Chondrocyte (in vitro differentiated cells): ENCODE measurements at places on chromosomes 4 and X. TPM values are rescaled to one million over a fixed set of nuclear protein-coding genes. Genes with fewer than 3 reads are reported as not detected.

Gene NAA11
- total RNA-seq = not detected in 3 replicates

Gene CYP4V2
- total RNA-seq = 13.3 to 13.4 TPM (median 13.4 TPM) in 3 replicates

Gene FGFR3
- total RNA-seq = 1.3 to 4.3 TPM (median 3.4 TPM) in 3 replicates

Gene NDST4
- 1.4 TPM in 1 of 3 replicates, not detected in the others for total RNA-seq

GRCh38 chr4:179530958-179531357, 2088.7 kb upstream of the AGA start:
- no peak overlapping the region for H3K4me3 ChIP-seq
- H3K27ac ChIP-seq = no peak overlapping the region
- peaks cover 2% of the 10 kb centered on the region for H3K27me3 ChIP-seq

DNA sequence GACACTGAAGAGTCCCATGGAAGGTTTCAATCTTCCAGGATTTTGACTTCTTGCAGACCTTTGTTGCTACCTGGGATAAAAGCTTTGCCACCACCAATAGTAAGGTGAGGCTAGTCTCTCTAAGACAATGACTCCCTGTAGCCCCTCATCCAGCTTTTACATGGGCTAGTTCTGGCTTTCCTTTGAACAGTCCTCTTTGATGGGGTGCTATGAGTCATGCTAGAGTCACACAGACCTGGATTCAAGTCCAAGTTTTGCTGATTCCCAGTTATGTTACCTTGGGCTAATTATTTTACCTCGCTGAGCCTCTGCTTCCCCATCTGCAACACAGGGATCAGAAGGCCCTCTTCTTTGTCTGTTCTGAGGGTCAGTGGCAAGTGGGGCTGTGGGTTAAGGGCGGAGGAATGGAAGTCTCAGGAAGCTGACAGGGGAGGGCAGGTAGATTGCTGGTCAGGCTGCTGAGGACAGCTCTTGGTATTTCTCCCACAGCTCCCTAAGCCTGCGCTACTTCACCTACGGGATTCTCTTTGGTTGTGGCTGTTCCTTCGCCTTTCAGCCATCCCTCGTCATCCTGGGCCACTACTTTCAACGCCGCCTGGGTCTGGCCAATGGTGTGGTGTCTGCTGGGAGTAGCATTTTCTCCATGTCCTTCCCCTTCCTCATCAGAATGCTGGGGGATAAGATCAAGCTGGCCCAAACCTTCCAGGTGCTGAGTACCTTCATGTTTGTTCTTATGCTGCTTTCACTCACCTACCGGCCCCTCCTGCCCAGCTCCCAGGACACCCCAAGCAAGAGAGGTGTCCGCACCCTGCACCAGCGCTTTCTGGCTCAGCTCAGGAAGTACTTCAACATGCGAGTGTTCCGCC, 90.3 kb downstream of the RLIM start:
- peaks cover 2% of the 10 kb centered on the region for H3K36me3 ChIP-seq
- H3K4me3 ChIP-seq = no peak overlapping the region

- H3K4me3 ChIP-seq = no peak within 1 kb of the TSS
- H3K36me3 ChIP-seq = no peaks in the 10 kb centered on the region
- no peaks in the 10 kb centered on the region for H3K4me1 ChIP-seq
- peak; percentile 90 for DNase-seq
Observed at GRCh38 chr4:48985976-48986653, at the start of gene CWH43. Gene CWH43, plus strand, starts transcription at chr4:48986275. Its CDS starts 155 bp downstream, at chr4:48986430.

DNA sequence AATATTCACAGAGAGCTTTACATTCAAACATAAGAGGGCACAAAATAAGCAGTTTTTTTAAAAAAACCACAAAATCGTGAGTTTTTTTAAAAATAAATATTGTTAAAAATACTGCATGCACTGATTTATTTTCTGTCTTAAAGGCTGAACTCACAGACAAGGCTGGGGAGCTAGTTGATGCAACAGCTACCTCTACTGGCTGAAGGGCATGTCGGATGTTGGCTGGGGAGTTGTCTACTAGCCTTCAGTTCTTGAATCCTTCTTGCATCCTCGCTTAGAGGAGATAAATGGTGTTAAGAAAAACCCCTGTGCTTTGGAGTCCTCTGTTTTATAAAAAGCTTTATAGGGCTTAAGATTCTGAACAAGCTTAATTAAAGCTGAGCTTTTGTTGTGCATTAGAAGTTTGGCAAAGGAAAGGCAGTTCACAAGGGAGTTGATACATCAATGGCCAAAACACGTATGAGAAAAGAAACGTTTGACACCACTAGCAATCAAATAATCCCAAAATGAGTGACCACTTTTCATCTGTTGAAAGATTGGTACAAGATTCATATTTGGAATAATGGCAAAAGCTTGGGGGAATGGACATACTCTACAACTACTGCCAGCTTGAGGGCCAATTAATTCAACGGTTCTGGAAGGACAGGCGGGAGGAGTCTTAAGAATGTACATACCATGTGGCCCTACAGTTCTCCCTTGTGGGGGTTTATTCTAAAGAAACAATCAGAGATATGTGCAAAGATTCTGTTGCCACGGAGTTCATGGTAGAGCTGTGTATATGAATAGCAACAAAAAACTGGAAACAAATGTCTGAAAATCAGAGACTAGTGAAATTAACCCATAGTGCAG, 94.7 kb downstream of the SEL1L3 start:
- no peak for DNase-seq
- H3K27ac ChIP-seq = no peak overlapping the region
- no peaks in the 10 kb centered on the region for H3K4me1 ChIP-seq
- peaks cover 10% of the 10 kb centered on the region for H3K36me3 ChIP-seq
- no peak overlapping the region for H3K4me3 ChIP-seq

DNA sequence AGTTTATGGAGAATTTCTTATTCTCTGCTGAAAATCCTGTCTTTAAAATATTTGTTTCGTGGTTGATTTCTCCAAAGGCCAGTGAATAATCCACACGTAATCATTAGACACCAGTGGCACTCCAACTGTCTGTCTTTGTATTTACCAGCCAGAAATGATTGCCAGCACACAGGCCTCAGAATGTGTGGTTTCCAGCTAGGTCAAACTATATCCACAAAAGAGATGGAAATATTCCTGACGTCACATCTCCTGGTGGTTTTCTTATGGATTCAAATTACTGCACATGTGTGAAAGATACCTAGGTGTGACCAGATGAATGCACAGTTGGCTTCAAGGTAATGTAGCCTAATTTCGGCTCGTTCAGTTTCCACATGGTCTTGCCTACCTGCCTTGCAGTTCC, 27.2 kb upstream of the TENM3 start:
- H3K27me3 ChIP-seq = no peaks in the 10 kb centered on the region
- H3K4me1 ChIP-seq = peaks cover 31% of the 10 kb centered on the region
- H3K27ac ChIP-seq = no peak overlapping the region
- DNase-seq = no peak
- H3K4me3 ChIP-seq = no peak overlapping the region

DNA sequence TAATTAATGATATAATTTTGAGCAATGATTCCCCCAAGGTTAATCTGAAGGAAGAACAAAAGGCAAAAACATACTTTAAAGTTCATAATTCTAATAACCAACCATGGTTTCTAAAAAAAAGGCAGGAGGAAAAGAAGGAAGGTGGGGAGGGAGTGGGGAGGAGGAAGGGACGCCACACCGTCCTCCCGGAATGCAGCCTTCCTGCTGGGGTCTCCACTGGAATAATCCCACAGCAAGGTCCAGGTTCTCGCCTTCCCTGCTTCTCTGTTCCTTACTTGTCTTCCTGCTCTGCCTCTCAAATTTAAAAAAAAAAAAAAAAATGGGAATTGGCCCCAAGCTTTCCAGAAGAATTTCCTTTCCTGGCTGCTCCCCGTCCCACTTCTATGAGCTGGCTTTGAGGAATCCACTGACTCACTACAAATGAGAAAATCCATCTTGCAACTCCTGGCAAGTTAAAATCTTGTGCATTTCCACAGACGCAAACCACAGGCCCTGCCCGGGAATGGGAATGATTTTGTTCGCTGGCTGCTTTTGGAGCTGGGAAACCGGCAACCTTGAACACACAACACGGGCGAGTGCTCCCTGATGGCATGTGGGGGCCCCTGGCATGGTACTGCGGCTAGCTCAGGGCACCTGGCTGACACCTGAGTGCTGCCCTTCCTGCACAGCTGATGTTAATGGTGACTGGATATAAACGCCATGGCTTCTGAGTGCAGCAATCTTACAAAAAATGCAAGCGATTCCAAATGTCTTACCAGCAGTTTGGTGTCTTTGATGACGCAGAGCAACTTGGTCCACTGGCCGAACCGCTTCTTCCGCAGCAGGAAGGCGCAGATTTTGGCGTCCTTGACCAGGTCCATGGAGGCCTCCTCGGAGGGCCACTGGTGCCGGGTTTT, 97.0 kb downstream of the AFAP1 start:
- peaks cover 30% of the 10 kb centered on the region for H3K36me3 ChIP-seq
- peaks cover 64% of the 10 kb centered on the region for H3K4me1 ChIP-seq
- H3K27ac ChIP-seq = peak overlapping the region; percentile 99
- H3K4me3 ChIP-seq = peak overlapping the region; percentile 40

- no peaks in the 10 kb centered on the region for H3K36me3 ChIP-seq
- H3K4me1 ChIP-seq = no peaks in the 10 kb centered on the region
- no peak for DNase-seq
- no peak overlapping the region for H3K27ac ChIP-seq
Observed at GRCh38 chrX:34734383-34734782, 77.3 kb upstream of the TMEM47 start.

GRCh38 chr4:24881508-24882196, 31.2 kb downstream of the CCDC149 start:
- H3K36me3 ChIP-seq = peaks cover 4% of the 10 kb centered on the region
- H3K27me3 ChIP-seq = no peaks in the 10 kb centered on the region
- peaks cover 5% of the 10 kb centered on the region for H3K4me1 ChIP-seq
- H3K27ac ChIP-seq = no peak overlapping the region
- DNase-seq = no peak
- H3K4me3 ChIP-seq = no peak overlapping the region

DNA sequence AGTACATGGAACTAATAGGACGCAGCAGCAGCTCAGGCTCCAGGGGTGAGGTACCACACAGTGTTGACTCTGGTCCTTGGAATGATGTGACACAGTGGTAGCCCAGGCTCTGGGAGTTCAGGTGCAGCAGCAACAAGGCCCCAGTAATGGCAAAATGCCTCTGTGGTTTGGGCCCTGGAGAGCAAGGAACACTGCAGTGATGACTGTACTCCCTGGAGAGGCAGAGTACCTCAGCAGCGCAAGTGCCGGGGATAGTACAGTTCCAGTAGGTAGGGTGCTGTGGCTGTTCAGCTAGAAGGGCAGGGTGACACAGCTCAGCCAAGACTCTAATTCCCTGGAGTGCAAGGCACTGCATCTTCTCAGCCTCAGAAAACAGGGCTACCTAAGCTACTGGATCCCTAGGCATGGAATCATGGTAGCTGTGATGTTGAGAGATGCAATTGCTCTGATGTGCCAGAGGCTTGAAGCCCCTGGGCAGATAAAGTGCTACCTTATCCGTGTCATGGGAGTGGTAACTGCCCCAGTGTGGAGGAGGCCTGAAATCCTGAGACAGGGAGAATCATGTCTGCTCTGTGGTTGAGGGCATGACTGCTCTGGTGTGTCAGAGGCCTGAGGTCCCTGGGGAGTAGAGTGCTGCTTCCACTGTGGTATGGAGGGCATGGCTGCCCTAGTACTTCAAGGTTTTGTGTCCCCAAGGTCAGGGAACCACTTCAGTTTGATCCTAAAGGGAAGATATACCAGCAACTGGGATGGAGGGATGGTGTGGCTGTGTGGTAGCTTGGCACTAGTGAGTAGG, 55.2 kb downstream of the AREG start:
- H3K27ac ChIP-seq = no peak overlapping the region
- DNase-seq = no peak
- H3K4me1 ChIP-seq = no peaks in the 10 kb centered on the region

DNA sequence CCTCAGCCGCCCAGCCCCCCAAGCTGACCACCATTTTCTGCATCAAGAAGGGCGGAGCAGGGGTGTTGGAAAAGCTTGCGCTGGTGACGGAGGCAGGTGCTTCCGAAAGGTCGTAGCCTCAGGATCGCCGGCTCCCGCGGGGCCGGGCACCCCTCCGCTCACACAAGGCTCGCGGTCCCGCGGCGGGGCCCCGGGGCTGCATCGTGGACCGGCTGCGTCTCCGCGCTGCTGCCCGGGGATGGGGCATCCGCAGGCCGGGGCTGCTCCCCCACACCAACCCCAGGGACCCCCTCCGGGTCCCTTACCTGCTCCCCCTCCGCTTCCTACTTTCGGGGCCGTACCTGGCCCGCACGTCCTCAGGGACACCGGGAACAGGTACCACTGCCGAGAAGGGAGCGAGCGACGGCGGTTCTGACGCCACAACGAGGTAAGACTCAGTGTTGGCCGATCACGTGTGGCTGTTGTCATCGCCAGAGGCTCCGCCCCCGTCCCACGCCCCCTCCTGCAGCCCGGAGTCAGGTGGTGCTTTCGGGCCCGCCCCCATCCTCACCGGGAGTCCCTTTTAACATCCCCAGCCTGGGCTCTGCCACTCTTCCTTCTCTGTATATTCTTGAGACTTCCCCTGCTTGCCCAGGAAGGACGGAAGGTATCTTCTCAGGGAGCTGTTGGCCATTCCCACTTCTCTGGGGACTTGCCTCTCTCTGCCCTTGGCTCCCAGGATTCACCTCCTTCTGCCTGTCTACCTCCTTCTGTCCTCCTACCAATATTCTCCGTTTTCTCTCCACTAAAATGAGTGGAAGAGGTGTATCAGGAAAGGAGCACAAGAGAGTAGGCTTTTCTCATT, at the start of gene BEX2:
TSS of gene BEX2 (minus strand) at position 436 of the 844 bp plus-strand sequence. CDS start 1,014 bp downstream, outside the sequence.
- DNase-seq = peak; percentile 90
- peaks cover 4% of the 10 kb centered on the region for H3K4me1 ChIP-seq
- H3K36me3 ChIP-seq = no peaks in the 10 kb centered on the region
- H3K4me3 ChIP-seq = peak within 1 kb of the TSS; percentile 68
- H3K27ac ChIP-seq = no peak within 1 kb of the TSS
